ENCODE measurements at places on chromosomes 2 and 18.

- no peak for DNase-seq
Measured at GRCh38 chr2:64359171-64359891, 94.6 kb upstream of the LGALSL start.

DNA sequence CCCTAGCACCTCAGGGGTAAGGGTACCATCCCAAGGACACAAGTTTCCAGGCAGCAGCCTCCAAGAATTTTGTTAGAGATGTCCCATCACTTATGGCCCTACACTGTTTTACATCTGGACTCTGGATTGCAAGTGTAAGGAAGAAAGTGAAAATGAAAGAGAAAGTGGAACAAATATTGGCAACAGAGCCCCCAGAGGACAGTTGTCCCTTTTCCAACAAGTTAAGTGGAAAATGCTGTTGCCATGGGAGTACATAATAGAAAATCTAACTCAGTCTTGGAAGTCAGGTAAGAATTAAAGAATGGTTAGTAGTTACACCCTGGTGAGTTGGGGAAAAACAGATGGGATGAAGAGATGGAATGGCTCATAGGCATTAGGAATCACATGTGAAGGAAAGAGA is 50.6 kb downstream of the TTC21B start:
- no peak for DNase-seq

GRCh38 chr18:13611142-13611600 is 115.2 kb downstream of the FAM210A start:
- no peak for DNase-seq

GRCh38 chr2:202643012-202643858 is 8.5 kb downstream of the FAM117B start:
- DNase-seq = no peak

- no peak for DNase-seq
Measured at GRCh38 chr18:73758446-73758845, 389.2 kb downstream of the FBXO15 start.

GRCh38 chr2:159939946-159940345 is 122.5 kb downstream of the PLA2R1 start:
- DNase-seq = no peak

DNA sequence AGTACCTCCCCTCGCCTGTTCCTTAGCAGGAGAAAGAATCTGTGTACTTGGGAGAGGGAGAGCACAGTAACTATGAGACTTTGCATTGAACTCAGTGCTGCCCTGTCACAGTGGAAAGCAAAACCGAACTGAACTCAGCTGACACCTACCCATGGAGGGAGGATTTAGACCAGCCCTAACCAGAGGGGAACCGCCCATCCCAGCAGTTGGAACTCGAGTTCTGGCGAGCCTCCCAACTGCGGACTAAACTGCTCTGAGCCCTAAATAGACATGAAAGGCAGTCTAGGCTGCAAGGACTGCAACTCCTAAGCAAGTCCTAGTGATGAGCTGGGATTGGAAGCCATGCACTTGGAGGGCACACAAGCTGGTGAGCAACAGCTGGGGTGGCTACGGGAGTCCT is 110.4 kb downstream of the GRB14 start:
- DNase-seq = no peak

GRCh38 chr18:23377669-23378301 is 75.3 kb upstream of the RIOK3 start:
- no peak for DNase-seq

GRCh38 chr2:154577390-154577789 is 121.1 kb upstream of the KCNJ3 start:
- no peak for DNase-seq

DNA sequence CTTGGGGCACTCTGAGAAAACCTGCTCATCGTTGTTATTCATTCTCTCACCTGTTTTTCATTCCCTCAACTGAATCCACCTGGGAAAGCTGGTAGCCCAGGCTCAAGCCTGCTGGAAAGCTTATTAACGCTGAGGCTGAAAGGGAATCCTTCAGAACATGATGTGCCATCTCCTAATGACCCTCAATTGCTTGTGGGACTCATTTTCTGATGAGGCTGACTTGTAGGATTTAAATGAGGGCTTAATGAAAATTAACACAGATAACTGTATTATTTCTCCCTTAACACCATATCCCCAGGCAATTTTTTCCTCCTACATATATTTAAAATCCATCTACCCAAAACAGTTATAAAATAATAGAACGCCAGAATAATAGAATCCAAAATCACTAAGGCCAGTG is 162.7 kb upstream of the ACAA2 start:
- no peak for DNase-seq

- DNase-seq = no peak
Measured at GRCh38 chr2:165109915-165110314, 93.9 kb downstream of the SCN3A start.

DNA sequence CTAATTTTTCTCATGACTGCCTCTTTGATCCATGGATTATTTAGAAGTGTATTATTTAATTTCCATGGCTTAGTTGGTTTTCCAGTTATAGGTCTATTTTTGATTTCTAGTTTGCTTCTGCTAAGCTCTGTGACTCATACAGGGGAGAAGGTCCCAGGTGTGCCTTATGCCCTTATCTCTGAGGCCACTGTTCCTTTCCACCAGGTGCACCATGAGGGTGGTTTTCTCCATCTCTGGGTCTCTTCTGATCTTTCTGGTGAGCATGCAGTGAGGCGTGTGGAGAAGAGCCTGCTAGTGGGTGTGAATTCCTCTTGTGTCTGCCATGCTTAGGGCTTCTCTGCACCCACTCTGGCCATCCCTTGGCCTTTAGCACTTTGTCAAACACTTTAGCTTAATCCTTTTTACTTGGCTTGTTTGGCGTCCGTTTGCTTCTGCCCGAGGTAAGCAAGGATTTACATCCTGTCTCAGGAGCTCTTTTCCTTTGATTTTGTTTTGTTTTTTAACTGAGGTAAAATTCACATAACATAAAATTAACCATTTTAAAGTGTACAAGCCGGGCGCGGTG is 129.8 kb upstream of the ARL4C start:
- no peak for DNase-seq

DNA sequence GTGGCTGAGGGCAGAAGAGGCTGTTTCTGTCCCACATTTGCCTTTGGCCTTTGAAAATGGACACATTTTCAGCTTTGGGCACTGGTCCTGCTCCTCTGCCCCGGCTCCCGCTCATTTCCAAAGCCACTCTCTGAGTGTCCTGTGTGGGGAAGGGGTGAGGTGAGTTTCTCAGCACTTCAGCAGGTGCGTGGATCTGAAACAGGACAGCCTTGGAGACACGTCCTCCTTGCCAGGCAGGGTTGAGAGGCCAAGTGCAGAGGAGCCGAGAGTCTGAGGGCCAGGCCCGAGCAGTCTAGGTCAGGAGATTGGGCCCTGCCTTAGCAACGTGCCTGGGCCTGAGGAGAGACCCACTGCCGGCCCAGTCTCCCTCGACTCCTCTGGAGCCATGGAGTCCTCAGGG is 21.9 kb upstream of the ALPI start:
- no peak for DNase-seq

- no peak for DNase-seq
Measured at GRCh38 chr2:154941379-154941778, 242.9 kb downstream of the KCNJ3 start.

DNA sequence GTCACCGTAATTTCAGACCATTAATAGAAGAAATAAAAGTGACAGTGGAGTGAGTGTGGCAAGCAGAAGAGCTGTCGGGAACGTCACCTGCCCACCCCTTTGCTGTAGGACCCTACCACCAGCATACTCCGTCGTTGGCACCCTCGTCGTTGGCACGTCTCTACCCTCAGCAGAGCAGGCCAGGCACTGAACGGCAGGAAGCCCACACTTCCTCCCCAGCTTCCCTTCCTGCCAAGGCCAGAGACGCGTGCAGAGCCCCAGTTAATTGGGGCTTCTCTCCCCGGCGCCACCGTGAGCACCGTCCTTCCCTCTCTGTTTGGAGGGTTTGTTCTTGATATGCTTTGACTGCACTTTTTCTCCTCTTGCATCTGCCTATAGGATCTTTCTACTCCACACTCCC is 27.0 kb upstream of the NFATC1 start:
- no peak for DNase-seq

GRCh38 chr18:62987859-62988258 is 272.5 kb downstream of the PHLPP1 start:
- DNase-seq = no peak

- no peak for DNase-seq
Measured at GRCh38 chr2:133171393-133172004, 396.8 kb downstream of the NCKAP5 start.

- no peak for DNase-seq
Measured at GRCh38 chr2:134512734-134513464, 205.9 kb downstream of the TMEM163 start.

- no peak for DNase-seq
Measured at GRCh38 chr2:9089831-9090230, 86.3 kb upstream of the MBOAT2 start.

DNA sequence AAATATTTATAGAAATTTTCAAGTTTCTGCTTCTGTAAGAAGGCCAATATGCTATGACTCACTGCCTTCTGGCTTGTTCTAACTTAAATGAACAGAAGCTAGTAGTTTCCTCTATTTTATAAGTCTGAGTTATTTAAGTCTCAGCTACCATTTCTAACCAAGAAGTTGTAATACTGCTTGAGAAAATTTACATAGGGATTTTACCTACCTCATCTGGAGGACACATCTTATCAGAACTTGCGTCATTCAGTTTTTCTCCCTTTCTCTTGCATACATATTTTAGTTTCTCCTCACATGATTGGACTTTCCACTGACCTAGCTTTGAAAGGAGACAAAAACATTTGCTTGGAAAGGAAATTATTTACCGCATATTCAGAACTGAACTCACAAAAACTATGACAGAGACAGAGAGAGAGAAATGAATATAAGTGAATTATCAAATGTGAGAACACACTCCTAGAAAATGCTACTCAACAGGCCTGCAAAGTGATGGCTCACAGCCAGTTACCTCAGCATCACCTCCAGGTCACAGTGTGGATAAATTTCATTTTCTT is 81.1 kb upstream of the CD302 start:
- no peak for DNase-seq

DNA sequence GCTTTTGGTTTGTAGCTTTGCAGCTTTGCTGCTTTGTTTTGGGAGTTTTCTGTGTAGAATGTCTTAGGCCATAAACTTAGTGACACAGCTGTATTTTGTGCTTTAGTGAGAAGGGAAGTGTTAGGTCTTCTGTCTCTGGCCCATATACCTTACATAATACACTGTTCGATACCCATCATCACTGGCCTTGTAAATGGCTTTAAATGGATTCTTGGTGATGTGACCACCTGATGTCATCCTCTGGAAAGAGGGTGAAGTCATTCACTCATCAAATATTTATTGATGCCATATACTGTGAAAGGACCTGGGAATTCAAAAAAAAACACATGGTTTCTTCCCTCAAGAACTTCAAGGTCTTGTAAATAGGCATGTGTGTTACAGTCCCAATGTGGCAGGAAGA is 18.9 kb upstream of the SCYGR2 start:
- DNase-seq = no peak

GRCh38 chr2:30249354-30249753 is 18.0 kb downstream of the LBH start:
- DNase-seq = no peak

DNA sequence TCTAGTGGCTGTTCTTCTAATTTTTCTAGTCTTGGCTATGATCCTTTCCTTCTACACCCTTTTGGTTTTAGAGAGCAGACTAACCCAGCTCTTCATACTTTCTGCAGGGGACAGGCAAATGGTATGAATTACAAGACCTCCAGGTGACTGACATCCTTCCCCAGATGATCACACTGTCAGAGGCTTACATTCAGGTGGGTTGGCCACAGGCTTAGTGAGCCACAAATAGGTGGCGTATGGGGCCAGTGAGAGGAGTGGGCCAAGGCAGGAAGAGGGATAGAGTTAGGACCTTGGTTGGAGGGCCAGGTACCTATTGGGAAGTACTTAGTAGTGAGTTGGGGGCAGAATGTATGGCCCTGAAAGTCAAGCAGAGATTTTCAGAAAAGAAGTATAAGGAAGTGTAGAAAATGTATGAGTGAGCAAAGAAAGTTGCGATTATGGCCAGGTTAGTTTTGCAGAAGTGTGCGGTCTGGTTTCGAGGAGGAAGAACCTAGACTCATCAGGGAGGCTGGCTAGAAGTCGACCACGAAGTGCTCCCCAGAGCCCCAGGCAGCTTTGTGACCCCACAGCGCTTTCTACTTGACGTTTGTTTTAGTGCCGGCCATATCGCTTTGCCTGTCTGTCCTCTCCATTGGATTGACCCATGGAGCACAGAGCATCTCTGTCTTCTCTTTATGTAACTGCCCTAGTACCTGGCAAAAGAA is 20.0 kb downstream of the SFTPB start:
- no peak for DNase-seq

GRCh38 chr2:63861220-63861822 is 19.6 kb downstream of the UGP2 start:
- no peak for DNase-seq

DNA sequence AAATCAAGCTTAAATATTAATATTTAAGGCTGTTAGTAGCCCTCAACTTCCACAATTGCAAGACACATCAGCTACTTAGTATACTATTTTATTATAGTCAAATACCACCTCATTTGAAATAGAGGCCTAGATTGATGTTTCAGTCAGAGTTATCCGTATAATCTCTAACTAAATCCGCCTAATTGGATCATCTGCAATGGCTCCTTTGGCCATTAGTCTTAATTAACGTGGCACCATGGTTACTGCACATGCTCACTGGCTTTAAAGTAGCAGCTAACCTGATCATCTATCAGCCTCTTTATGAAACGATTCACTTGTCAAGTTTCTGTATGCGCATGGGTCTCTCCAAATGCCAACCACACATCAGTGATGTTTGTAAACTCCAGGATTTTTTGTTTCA is 112.3 kb downstream of the COLEC12 start:
- DNase-seq = no peak

DNA sequence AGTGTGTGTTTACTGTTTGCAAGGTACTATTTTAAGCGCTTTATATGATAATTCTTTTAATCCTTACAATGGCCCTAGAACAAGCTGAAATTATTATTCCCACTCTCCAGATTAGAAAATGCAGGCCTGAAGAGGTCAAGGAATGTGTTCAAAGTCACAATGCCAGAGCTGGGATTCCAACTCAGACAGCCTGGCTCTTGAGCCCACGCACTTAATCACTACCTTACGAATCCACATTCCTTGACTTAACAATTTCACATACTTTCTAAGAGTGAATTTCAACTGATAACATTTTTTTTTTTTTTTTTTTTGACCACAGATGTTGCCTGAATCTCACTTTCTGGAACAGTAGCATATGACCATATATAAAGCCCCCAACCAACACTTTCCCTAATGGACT is 400.3 kb downstream of the NCKAP5 start:
- no peak for DNase-seq

GRCh38 chr2:1625281-1626001 is 118.9 kb downstream of the PXDN start:
- no peak for DNase-seq

DNA sequence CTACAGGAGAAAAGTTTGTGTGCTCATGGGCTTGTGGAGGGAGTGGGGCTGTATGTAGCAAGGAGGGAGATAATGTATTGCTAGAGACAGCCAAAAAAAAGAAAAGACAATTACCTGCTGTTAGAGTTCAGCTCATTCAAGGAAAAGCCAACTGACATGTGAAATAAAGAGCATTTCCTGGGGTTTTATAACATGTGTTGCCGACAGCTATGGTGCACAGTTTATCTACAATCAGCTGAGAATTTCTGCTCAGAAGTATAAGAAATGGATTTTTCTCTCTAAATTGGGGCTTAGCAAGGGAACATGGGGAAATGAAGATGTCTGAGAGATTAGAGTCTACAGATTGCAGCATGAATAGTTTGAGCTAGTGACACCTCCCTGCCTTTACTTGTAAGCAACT is 674.1 kb downstream of the SUCLG1 start:
- DNase-seq = no peak
